Activated effector memory CD4-positive, alpha-beta T cell treated with anti-CD3 and anti-CD28 coated beads, Interleukin-2, amount 50 U/mL, for 16 hours (primary cell): ENCODE measurements at places on chromosomes 11 and 22.
A peak's percentile ranks its signal among the peaks of the same experiment; 100 is the strongest.

DNA sequence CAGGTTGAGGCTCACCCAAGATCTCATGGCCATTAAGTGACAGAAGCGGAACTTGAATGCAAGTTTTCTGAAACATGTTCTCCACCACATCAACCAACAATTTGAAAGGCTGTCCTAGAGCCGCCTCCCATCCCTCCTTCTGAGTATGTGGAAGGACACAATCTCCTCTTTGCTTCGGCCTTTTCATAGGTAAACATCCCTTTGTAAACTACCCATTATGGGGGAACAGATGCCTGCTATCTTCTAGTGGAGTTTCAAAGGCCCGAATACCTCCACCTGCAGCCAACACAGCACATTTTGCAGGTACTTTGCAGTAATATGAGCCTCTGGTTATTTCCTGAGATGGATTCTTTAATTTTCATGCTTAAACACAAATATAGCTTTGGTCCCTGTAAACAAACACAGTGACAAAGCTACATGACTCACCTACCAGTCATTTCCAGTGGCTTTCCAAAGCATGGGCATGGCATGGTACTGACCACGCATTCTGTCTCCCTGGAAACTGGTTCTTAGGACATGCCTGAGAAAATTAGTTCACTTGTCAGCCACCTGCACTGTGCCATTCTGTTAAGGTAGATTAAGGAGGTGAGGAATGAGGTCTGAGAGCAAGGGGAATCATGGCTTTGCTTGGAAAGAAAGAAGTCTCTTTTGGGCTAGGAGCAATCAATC, 60.2 kb downstream of the EHF start:
- no peak for DNase-seq

DNA sequence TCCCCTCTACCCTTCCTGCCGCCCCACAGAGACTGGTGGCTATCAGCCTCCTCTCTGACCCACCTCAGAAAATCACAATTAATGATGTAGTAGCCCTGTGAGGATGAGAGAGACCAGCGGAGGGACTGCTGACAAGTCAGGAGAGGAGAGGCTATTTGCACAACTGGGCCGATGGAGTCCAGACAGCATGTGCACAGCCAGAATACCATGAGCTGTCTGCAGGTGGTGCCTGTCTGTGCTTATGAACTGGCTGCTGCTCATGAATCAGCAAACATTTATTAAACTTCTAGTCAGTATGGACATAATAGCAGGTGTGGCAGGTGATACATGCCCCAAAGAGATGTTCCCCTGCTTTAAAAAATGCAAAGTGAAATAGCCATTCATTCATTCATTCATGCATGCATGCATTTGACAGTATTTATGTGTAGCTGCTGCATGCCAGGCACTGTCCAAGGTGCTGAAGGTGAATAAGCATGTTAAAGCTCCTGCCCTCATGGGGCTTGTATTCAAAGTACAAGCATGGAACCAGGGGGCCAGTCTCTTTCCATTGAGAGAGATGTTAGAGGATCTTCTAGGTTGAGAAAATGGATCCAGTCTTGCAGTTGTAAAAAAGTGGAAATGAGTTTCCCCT, 141.3 kb downstream of the GRIK4 start:
- DNase-seq: no peak

DNA sequence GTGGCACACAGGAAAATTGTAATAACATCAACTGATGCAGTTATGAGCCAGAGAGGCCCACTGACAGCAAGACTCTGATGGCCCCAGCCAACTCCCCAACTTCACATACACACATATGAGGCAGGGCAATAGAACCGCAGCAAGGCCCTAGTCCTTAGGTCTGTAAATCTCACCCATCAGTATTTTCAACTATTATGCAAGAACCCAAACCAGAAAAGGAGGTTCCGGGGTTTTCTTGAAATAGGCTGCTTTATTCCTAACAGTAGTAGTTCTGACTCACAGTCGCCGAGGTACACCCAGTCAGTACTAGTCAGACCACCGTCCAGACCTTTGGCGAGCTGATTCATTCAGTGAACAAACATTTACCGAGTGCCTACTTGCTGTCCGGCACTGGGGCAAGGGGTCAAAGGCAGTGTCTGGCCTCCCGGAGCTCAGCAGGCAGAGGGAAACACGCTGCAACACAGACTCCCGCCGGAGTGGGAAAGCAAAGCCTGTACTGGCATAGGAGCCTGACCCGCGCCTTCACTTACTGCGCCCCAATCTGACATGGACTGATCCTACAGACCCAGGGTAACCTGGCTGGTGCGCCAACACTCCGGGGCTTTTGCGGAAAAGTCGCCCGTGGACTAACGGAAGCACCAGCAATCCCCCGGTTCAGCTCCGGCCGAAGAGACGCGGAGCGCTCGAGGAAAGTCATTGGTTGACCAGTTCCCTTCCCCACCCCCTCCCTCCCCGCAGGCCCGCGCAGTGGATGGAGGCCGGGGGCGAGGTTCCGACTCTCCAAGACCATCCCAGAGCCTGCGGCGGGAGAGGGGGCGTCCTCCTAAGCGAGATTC, 1.3 kb downstream of the PLEKHA7 start:
- no peak for DNase-seq

- no peak for DNase-seq
Observed at GRCh38 chr11:110367571-110367970, 62.2 kb upstream of the FDX1 start.

- DNase-seq: no peak
Observed at GRCh38 chr11:113023986-113024385, 62.8 kb downstream of the NCAM1 start.

DNA sequence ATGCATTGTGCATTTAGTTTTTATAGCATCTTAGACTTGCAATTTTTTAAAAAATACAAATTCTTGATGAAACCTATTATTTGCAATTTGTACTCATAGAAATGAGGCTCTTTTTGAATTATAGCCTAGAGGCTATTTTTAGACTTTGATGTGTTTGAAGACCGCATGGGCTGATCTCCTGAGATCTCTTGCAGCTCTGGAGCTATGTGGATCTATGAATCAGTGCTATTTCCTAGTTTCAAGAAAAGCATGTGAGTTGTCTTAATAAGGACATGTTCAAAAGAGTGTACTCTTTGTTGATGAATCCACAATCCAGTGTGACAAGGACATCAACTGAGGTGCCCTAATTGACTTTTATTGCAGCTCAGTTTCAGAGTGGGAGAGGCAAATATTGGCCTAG, 620.5 kb downstream of the ETS1 start:
- DNase-seq: no peak

DNA sequence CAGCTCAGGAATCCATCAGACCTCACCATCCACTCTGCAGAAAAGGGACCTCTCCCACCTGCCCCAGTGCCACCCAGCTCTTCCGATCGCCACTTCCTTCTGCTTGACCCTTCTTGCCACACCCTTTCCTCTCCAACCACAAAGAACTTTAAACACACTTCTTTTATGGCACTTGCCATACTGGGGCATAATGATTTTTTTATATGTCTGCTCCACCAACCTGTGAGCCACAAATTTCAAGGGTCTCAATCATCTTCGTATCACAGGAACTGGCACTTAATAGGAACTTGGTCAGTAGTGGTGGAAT, 11.7 kb upstream of the MYH9 start:
- no peak for DNase-seq

GRCh38 chr22:37552524-37553163, 7.6 kb upstream of the CDC42EP1 start:
- no peak for DNase-seq

- no peak for DNase-seq
Observed at GRCh38 chr11:29173660-29174062, 843.2 kb downstream of the KCNA4 start.

DNA sequence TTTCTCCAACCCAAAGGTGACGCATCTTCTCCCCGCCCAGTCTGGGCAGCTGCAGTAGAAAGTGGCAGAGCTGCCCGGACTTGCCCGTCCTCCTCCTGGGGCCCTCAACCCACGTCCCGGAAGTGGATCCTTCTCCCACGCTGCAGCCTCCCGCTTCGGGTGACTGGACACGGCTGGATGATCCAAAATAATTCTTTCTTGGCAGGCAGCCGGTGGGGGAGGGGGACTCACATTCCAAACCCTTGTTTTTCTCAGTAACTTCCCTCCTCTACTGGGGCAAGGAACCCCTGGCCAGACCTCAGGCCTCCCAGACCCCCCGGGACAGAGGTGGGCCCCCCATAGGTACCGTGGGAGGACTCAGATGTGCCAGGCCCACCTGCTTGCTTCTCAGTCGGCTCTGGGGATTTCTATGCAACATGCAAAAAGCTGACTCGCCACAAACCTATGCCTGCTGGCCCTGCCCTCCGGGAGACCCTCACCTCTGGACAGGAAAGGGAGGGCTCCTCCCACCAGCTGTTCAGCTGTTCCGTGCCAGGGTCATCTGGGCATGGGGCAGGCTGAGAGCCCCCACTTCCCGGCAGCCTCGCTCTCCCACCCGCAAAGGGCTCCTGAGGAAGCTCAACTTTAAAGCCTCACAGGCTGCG, 1.4 kb downstream of the PLXNB2 start:
- DNase-seq: no peak

DNA sequence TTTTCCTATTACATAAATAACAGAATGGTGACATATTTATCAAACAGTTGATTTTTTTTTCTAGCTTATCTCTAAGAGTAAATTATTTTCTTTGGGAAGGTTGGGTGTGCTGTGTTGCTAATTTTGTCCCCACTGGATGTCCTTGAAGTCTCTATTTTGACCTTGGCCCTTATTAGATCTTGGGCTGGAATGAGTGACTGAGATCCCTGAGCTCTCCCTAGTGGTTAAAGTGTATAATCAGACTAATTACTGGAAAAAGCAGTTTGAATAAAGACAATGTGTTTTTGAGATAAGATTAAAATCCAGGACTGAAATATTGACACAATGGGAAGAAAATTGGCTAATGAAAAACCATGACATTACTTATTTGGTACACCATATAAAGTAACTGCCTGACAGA, 56.1 kb downstream of the AASDHPPT start:
- DNase-seq: no peak

DNA sequence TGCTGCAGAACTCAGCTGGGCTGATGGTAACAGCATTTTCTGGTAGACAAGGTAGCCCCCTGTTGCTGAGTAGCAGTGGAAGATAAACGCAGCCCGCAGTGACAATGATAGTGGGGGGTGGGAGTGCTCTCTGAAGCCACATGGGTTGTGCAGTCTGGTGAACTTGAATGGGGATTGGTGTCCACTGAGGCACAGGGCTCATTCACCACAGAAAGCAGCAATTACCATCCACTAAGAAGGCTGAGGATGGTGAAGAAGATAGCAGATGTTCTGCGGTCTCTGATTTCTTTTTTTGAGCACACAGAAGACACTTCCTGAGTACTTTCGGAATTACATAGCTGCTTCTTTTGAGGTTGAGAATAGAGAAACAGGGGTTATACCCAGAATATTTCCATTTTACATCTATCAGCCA, 150.3 kb downstream of the LRRC4C start:
- DNase-seq: no peak

DNA sequence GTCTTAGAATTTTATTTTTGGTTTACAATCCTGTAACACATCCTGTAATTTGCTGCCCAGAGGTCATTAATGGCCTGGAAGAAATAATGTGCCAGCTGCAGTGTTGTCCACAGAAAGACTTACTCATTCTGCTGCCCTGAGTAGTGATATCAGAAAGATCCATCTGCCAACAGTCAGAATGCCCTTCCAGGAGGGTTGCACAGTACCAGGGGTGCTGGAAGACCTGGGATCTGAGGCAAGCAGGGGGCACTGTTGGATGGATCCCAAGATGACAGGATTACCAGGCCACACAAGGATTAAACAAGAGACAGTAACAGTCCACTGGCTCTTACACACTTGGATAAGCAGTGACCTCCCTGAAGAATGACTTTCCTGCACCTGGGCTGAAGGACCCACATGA, 93.8 kb upstream of the TOP3B start:
- no peak for DNase-seq

- no peak for DNase-seq
Observed at GRCh38 chr11:80024119-80024518, 583.3 kb upstream of the TENM4 start.

GRCh38 chr22:46063846-46064227, 86.5 kb upstream of the PPARA start:
- DNase-seq: peak; percentile 30

GRCh38 chr11:105100206-105100605, 39.4 kb downstream of the CARD18 start:
- peak; percentile 67 for DNase-seq

GRCh38 chr11:18111005-18111404, 5.1 kb upstream of the SAAL1 start:
- DNase-seq: no peak

- no peak for DNase-seq
Observed at GRCh38 chr11:123273616-123274015, 78.6 kb upstream of the CLMP start.

DNA sequence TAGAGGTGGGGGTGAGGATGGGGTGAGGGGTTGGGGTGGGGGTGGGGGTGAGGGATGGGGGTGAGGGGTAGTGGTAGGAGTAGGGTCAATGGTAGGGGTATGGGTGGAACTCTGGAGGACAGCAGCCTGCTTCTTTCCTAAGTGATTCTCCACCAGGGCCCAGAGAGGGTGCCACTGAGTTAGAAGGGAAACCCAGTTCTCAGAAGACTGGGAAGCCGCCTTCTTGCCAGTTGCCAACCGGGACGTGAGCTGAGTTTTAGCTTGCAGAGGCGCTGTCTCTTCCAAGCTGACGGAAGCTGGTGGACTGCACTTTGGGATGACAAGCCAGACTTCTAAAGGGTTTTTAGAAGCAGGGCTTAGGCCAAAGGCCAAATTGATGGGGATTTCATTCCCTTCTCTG, 104.4 kb downstream of the NAT10 start:
- DNase-seq: no peak
